ENCODE measurements at places on chromosomes 11 and 22. TPM values are rescaled to one million over a fixed set of nuclear protein-coding genes. Genes with fewer than 3 reads are reported as not detected.

GRCh38 chr11:47348859-47349258 lies 3.6 kb downstream of the MYBPC3 start:
- peak; percentile 31 for DNase-seq

- no peak for DNase-seq
These were observed 5.0 kb downstream of the SNX15 start for GRCh38 chr11:65032216-65032615.

DNA sequence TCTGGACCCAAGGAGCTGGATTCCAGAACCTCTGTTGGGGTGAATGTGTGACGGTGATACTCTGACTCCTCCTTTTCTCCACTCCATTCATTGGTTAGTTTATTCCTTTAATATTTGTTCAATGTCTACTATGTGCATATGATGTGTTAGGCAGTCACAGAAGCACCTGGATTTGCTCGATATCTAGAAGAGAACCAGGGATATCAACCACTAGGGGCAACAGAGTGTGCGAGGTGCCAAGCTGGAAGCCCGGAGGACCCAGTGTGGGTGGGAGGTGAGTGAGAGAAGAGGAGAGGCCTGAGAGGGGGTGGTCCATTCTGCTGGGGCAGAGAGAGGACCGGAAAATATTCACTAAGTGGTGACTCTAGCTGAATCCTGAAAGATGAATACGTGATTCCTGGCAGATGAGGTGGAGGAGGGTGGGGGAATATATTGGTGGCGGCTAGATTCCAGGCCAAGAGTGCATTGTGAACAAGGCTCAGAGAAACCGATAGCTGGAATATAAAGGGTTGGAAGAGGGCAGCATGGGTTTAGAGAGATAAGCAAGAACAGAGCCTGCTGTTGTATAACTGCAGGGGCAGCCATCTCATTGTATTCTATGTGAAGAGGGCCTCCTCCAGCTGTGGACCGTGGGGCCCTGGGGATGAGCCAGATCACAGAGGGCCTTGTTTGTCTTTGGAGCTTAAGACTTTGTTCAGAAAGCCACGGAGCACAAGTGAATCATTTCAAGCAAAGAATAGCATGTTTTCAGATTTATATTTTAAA lies 6.9 kb upstream of the TIMP3 start:
- DNase-seq: no peak

DNA sequence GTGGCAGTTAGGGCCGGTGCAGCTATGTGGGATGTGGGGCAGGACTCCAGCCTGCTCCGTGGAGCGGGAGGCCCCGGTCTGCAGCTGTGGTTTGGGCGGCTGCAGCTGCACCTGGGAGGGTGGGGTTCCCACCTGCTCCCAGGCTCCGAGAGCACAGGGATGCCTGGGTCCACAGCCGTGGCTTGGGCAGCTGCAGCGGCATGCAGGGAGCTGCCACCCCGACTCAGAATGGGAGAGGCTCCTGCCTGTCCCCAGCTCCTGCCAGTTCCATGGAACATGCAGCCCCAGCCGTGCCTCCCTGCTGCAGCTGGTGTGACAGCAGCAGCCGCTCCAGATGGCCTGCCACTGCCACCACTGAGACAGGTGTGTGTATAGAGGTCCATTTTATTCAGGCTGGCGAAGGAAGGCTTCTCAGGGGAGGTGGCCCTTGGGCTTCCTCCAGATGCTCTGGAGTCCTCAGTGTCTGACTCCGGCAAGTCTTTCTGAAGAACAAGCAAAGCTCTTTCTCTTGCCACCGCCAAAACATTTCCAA lies 21.8 kb upstream of the UPK3A start:
- DNase-seq: no peak

- no peak for DNase-seq
These were observed 47.0 kb downstream of the STIM1 start for GRCh38 chr11:3902441-3902840.

- DNase-seq: no peak
These were observed 137.0 kb downstream of the ATG16L2 start for GRCh38 chr11:72951193-72951592.

DNA sequence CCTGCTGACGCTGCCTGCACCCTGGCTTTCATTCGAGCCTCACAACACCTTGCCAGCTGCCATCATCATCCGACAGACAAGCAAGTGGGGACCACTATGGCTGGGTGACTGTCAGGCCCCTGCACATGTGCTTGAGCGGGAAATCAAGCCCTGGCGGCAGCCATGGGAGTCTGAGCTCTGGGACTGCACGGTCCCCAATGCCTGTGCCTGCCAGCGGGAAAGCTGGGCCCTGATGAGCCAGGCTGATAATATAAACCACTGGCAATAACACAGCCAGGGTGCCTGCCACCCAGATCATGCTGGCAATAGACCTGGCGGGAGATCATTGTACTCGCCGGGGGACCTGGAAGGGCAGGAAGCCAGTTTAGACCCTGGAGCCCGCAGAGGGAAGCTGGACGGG lies 2.5 kb downstream of the FGF3 start:
- no peak for DNase-seq

DNA sequence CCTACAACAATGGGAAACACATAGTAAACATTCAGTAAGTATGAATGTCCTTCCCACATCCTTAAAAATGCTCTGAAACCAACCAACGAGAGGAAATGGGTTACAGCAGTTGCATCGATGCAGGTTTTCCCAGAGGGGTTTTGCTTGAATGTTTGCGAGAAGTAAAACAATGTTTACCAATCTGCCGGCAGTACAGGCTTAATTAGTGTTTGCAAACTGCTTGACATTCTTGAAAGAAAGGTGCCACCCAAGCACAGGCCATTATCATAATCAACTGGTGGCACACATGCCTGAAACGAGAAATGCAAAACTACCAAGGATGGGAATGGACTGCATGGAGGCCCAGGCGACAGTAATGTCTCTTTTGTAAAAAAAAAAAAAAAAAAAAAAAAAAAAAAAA lies 27.1 kb upstream of the OPCML start:
- no peak for DNase-seq

DNA sequence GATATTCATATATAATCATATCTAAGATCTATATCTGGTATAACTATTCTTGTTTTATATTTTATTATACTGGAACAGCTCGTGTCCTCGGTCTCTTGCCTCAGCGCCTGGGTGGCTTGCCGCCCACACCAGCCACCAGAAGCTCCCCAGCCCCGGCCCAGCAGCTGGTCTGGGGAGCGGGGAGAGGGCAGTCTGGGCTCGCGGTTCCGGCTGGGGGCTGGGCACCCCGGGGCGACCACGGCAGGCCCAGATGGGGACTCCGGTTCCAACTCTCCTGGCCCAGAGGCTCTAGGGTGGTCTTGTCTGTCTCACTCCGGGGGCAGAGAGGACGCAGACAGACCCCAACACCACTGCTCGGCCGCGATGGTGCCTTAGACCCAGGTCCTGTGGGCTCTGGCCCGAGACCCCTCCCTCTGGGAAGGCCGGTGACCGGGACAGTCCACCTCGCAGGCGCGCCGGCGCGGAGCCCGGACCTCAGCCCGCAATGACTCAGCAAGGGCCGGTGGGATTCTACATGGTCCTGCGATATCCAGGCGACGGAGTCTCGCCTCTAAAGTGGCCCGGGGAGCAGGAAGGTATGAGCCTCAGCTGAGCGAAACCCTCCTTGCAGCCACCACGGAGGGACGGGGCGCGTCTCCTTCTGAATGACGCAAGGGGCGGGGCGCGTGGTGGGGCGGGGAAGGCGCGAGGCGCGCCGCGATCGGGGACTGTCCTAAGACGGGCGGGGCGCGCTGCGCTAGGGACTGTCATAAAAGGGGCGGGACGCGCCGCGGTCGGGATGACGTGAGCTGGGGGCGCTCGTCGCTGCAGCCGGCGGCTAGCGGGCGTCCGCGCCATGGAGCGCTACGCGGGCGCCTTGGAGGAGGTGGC lies at the start of gene DGCR6:
TSS of gene DGCR6 (plus strand) at position 781 of the 870 bp plus-strand sequence. CDS start at position 836, 55 bp downstream.
- DNase-seq: no peak

- DNase-seq: no peak
These were observed 345.4 kb downstream of the BUD13 start for GRCh38 chr11:116427337-116427902.

DNA sequence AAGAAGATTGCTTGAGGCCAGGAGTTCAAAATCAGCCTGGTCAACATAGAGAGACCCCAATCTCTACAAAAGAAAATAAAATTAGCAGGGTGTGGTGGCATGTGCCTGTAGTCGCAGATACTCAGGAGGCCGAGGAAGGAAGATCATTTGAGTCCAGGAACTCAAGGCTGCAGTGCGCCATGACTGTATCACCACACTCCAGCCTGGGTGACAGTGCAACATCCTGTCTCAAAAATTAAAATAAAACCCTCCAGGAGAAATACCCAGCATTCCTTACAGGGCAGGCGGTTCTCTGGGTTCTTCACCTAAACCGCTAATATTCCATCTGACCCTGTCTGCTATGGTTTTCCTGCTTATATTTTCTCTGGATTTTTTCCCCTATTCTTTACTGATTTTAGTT lies 13.5 kb downstream of the TCF20 start:
- no peak for DNase-seq

DNA sequence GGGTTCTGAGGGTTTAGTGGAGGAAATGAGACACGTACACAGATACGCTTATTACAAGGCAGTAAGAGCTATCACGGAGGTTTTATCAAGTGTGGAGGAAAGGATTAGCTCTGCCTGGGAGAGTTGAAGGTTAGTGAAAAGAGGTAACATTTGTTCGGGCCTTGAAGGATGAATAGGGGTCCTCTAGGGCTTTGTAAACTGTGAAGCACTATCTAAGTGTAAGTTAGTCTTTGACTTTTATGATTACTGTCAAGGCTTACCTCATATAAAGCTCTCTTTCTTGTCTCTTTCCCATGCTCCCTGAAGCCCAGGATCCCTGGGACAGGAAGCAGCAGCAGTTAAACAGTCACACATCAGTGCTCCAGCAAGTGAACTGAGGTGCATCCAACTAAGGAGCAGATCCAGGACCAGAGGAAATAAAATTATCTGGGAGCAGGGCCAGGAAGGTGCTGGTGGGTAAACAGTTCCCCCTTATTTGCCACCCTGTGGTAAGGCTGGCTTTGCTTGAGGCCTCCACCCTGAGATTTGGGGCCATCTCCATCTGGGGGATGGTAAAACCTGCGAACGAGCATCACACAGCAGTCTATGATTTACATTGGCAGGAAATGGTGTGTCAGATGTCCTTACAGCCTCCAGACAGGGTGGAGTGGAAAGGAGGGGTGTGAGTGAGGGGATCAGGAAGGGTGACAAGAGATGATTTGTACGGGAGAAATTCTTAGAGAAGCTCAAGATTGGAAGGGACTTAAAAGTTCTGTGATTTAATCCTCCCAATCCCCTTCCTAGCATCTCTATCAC lies 27.2 kb downstream of the GVQW3 start:
- no peak for DNase-seq

The HBG2 gene
- total RNA-seq: not detected

The MS4A18 gene
- total RNA-seq: not detected

Data from dermis microvascular lymphatic vessel endothelial cell (primary cell).